ENCODE measurements at places on chromosomes 3 and 15.

- no peak for DNase-seq
These were observed 712.1 kb downstream of the MECOM start for GRCh38 chr3:168951368-168951767.

DNA sequence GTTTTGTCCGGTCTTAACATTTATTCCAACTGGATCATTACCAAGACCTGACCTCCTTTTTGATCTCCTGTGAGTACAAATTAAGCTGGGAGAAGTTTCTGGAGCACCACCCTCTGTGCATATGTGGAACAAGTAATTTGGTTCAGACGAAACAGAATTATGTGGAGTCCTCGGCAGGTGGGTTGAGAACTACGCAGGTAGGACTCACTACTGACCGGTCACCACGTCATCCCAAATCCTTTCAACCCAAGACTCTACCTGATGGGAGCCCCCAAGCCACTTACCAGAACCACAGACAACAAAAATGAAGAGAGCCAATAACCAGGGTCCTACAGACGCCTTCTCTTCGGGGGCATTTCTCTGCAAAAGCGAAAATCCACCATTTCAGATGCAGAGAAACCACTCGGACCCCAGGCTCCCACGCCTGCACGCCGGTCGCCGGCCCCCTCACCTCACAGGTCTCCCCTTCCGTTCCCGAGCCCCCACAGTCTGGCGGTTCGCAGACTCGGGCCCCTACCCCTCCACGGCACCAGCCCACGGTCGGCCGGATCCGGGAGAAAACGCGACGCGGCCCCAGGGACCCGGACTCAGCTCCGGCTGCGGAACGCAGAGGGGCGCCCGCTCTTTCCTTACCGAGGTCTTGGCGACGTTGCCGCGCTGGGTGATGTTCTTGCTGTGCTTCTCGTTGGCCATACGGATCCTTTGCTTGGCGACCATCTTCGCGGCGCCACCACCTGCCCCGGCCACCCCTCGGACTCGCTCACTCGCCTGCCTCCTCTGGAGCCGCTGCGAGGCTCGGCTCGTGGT, 674 bp downstream of the SERP1 start:
- DNase-seq, result no peak

DNA sequence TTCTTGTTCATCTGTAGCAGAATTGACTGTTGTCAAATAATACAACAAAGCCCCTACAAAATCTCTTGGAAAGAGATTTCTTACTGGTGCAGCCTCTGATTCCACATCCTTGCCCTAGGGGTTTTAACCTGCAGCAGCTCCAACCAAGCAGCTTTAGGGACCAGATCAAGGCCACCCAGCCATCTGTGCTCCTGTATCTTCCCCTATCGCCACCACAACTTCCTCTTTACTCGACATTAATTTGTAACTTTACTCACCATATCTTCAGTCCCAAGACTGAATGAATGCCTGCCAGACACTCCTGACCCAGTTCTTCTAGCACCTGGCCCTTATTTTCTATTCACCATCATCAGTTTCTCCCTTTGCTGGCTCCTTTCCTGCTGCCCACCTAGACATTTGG, 156.6 kb upstream of the IL12A start:
- peak; percentile 37 for DNase-seq

- DNase-seq, result no peak
These were observed 31.4 kb downstream of the GOLGA8S start for GRCh38 chr15:23385886-23386430.

DNA sequence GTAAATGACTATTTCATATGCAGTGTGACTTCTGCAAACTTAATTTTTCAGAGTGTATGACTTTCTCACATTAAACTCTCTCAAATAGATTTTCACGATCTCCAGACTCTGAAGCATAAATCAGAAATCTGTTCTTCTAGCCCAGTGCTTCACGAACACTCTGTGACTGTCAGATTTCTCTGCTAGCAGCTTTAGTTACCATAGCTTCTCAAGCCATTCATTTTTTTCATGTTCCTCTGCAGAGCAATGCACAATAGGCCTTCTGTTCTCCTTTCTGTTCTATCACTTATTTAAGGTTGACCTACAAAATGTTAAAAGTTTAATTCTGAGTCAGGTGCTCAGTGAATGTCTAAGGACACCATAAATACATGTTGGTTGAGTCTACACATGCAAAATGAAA, 1102.2 kb downstream of the TUSC7 start:
- no peak for DNase-seq

- DNase-seq, result peak; percentile 8
These were observed 82.9 kb downstream of the ARRDC4 start for GRCh38 chr15:98043160-98044014.

DNA sequence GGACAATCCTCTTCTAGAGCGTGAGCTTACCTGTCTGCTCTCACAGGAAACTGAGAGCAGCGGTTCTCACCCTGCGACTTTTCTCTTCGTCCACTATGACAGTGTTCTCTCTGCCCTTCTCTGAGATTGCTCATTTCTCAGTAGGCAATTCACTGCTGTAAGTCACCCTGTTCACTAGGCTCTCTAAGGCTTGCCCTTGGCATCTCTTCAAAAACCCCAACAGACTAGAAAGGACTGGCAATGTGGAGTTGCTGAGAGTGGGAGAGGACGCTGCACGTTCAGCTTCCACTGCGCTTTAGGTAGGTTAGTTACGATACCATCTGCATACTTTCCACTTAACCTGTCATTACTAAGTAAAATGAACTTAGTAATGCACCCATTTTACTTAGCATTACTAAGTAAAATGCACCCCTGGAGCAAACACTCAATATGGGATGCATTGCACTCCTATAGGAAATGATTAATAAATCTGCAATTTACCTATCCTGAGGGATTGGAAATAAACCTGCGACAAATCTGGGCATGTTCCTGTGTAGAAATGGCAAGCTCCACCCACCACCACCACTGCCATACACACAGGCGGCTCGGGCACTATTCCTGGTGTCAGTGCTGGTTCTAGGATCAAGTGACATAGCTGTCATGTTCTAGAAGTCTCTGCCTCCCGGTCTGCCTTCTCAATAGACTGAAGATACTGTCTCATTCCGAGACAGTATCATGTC, 21.4 kb downstream of the XPC start:
- no peak for DNase-seq

DNA sequence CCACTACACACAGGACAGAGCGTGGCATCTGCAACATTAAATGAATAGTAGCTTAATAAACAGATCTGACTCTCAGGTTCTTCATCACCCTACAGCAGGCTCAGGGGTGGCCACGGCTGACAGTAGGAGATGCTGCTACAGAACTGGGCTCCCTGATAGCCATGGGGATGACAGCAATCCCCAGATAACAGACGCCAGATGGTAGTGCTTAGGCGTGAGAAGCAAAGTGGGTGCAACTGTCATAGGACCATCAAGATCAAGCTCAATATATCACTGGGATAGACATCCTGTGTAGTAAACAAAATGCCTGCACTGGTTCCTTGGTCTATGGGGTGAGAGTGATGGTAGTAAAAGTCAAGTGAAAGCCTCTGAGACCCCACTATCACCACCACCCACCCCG, 2.6 kb upstream of the TPRA1 start:
- DNase-seq, result no peak

GRCh38 chr15:69523010-69524001, 70.7 kb downstream of the RPLP1 start:
- peak; percentile 87 for DNase-seq

GRCh38 chr3:160331127-160331937, 67.7 kb downstream of the IFT80 start:
- DNase-seq, result no peak

All from BE2C (cell line).